ENCODE measurements at places on chromosomes 4 and X.

GRCh38 chrX:69618803-69619202, 2.9 kb downstream of the EDA start:
- no peak for DNase-seq

DNA sequence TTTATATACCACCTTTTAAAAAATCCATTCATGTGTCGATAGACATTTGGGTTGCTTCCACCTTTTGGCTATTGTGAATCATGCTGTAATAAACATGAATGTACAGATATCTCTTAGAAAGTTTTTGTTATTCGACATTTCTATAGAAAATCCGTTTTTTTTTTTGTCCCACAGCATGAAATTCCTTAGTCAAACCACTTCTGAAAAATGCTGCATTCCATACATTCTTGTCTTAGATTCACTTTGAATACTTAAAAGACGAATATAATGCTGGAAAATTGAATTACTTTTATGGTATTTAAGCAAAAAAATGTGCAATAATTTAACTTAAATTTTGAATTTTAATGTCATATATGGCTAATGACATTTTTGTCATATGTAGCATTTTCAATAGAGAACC, 1345.5 kb downstream of the TECRL start:
- no peak for DNase-seq

GRCh38 chr4:52976523-52977230, 114.6 kb downstream of the RASL11B start:
- DNase-seq: no peak

DNA sequence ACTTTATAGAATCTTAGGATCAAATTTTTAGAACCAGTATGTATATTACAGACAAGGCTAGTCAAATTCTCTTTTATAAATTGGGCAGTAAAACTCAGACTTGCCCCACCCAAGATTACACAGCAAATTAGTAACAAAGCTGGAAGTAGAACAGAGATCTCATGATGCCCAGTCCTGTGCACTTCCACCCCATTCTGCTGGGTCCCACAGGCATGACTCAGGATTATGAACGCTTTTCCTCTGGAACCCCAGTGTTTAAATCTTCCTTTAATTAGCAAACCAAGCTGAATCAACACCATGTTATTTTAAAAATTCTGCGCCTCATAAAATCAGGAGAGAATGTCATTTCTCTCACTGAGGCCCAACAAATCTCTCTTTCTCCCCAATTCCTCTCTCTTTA, 1.5 kb upstream of the IL13RA2 start:
- no peak for DNase-seq

All from activated CD4-positive, alpha-beta T cell treated with anti-CD3 and anti-CD28 coated beads, Interleukin-2, amount 50 U/mL, for 1 hour (primary cell).